PC-3 (cell line): ENCODE measurements at places on chromosomes 5 and 9.

GRCh38 chr9:137358126-137358525 is 56.1 kb upstream of the NRARP start:
- DNase-seq, result no peak

DNA sequence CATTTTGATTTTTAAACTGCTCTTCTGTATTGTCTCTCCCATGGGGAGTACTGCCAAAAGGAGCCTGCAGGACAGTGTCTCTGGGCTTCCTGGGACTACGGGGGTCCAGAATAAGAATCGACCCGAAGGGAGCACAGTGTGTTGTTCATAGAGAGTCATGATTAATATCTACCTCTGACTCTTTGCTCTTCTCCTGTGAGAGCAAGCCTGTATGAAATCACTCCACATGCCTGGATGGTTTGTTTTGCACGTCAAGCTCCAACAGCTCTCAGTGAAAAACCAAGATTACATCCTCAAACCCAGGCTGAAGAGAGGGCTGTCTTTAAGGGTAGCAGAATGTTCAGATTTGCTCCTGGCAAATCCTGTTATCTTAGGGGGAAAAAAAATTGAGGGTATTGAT is 1860.0 kb upstream of the WWC1 start:
- no peak for DNase-seq

- no peak for DNase-seq
These were observed 120.5 kb downstream of the ADAMTS2 start for GRCh38 chr5:179224741-179225140.

DNA sequence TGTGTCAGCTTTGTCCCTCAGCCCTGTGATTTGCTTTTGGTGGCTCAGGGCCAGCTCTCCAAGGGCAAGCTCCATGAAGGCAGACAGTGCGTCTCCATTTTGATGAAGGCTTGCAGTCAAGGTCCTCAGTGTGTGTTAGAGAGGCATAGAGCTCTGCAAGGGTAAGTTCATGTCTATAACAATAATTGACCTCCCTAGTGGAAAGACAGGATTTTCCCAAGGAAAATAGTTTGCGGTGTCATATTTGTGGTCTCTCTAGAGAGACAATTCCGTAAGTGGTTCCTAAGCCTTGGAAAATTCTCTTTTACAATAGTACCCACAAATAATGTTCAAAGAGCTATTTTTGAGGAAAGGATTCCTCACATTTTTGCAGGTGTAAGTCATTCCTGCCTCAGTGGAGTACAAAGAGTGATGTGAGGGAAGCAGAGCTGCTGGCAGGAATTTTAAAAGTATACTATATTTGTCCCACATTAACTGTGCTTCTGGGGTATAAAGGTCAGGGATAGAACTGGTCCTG is 40.2 kb downstream of the SLC1A3 start:
- DNase-seq, result no peak

GRCh38 chr5:116299746-116300640 is 215.2 kb downstream of the COMMD10 start:
- peak; percentile 74 for DNase-seq

DNA sequence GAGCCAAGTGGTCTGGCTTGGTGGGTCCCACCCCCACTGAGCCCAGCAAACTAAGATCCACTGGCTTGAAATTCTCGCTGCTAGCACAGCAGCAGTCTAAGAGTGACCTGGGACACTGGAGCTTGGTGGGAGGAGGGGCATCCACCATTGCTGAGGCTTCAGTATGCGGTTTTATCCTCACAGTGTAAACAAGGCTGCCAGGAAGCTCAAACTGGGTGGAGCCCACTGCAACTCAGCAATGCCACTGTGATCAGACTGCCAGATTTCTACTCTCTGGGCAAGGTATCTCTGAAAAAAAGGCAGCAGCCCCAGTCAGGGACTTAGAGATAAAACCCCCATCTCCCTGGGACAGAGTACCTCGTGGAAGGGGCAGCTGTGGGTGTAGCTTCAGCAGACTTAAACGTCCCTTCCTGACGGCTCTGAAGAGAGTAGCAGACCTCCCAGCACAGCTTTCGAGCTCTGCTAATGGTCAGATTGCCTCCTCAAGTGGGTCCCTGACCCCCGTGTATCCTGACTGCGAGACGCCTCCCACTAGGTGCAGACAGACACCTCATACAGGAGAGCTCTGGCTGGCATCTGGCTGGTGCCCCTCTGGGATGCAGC is 18.2 kb upstream of the STK32A start:
- DNase-seq, result peak; percentile 66

- no peak for DNase-seq
These were observed 111.7 kb downstream of the NXNL2 start for GRCh38 chr9:88646539-88647300.

DNA sequence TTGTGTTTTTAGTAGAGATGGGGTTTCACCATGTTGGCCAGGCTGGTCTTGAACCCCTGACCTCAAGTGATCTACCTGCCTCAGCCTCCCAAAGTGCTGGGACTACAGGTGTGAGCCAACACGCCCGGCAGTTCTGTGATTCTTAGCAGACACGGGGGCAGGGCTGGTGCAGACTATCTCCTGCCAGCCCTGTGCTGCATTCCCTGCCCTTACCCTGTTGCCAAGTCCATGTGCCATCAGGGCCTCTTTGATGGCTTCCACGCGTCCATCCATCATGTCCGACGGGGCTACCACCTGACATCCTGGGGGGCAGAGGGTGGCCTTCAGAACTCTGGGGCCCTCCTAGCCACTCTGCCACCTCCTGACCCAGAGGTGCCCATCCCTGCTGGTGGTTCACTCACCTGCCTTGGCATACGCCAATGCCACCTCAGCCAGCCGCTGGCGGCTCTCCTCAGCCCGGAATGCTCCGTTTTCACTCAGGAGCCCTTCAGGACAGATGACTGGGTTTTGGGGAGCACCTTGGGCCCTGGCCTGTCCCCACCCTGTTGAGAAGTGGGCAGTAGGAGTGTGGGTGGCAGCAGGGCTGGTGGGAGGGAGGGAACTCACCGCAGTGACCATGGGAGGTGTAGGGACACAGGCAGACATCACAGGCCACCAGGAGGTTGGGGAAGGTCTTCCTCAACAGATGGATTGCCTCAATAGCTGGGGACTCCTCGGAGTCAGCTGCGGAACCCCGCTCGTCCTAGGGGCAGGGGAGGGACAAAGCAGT is 10.7 kb downstream of the ALAD start:
- no peak for DNase-seq
